ENCODE measurements at places on chromosomes 7 and 10. TPM values are rescaled to one million over a fixed set of nuclear protein-coding genes. Genes with fewer than 3 reads are reported as not detected.

GRCh38 chr10:3142146-3142875 lies 30.3 kb downstream of the PITRM1 start:
- no peak for DNase-seq

- DNase-seq: no peak
Measured at GRCh38 chr7:155377838-155378579, 79.9 kb upstream of the EN2 start.

GRCh38 chr7:151023232-151023631 lies 1.1 kb downstream of the ATG9B start:
- DNase-seq: no peak

DNA sequence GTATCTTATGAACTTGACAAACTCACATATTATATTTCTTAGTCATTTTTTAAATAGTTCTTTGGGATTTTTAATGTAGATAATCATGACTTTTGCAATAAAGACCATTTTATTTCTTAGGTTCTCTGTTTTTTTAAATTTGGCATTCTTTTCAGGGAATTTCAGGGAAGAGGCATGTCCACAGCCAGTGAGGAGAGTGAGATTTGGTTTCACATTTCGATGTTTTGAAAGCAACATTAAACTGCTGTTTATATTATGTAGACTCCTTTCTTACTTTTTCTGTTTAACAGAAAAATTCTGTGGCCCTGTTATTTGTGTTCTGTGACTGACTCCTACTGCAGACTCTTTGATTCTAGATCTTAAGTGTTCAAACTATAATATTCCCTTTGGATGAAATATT lies 153.7 kb downstream of the FAM107B start:
- DNase-seq: no peak

DNA sequence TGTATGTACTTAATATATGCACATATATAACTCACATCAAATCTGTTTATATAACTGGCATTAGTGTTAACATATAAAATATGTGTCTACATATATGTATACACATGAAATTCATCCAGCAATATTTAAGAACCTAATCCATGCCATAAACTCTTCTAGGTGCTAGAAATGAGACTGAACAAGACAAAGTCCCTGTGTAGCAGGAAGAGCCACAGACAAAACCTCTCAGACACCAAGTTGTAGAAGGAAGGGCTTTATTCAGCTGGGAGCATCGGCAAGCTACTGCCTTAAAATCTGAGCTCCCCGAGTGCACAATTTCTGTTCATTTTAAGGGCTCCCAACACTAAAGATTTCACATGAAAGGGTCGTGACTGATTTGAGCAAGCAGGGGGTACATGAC lies 52.5 kb downstream of the CRPPA start:
- DNase-seq: no peak

DNA sequence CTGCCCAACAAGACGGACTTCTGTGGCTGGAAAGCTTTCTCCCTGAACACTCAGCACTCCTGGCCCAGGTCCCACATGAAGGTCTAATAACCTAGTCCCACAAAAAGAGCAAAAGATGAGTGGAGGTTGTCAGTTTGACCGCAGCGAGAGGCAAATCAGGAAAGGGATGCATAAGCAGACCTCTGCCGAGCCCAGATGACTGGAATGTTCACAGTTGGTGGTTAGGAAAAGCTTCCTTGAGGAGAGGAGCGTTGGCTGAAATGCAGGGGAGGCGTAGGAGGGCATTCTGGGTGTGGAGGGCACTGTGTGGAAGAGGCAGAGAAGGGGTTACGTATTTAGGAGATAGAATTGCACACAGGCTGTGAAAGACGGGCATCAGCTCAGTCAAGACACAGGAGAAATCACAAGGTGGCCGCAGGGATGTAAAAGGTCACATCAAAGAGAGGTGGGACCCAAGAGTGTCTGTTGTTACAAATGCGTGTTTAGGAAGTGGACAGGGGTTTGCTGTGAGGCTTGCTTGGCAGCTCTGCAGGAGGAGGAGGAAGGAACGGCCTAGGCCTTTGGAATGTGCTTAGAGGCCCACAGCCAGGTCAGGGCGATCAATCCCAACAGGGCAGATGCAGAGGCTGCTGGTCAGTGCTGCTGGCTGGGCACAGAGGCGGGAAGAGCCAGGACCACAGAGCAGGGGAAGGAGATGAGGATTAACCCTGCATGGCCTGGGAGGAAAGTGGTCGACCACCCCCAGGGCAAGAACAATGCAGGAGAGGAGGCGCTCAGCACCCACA lies 133.5 kb downstream of the VIPR2 start:
- no peak for DNase-seq

DNA sequence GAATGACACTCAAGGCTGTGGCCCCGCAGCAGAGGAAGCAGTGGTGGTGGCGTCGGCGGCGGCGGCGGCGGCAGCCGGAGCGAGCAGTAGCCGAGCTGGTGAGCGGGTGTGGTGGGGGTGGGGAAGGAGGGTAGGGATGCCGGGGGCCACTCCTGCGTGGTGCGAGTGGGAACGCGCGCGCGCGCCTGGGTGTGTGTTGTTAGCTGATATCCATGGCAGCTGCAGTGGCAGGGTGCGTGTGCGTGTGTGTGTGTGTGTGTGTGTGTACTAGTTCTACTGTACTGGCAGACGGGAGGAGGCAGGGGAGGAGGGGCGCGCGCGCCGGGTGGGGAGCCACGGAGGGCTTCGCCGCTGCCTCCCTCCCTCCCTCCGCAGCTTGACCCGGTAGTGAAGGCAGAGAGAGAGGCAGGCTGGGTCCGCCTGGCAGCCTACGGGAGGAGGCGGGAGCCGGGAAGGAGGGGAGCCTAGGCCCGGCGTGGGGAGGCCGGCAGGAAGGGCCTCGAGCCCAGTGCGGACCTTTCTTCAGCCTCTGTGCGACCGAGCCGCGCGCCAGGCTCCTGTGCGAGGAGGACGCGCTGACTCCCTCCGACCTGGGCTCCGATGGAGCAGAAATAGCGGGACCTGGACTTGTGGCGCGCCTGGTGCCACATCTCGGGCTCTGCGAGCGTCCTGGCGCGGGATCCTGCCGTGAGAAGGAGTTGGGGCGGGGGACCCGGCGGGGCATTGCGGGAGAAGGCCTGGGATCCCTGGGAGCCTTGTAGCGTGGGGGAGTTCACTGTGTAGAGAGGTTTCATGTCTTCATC lies at the start of gene MAGI2:
Gene MAGI2 (minus strand): TSS at position 110 of the 803 bp plus-strand sequence. CDS start 347 bp downstream, outside the sequence.
- peak; percentile 57 for DNase-seq

GRCh38 chr7:137986252-137987017 lies 15.5 kb downstream of the CREB3L2 start:
- no peak for DNase-seq

- DNase-seq: no peak
Measured at GRCh38 chr7:68900096-68900495, 698.2 kb upstream of the AUTS2 start.

DNA sequence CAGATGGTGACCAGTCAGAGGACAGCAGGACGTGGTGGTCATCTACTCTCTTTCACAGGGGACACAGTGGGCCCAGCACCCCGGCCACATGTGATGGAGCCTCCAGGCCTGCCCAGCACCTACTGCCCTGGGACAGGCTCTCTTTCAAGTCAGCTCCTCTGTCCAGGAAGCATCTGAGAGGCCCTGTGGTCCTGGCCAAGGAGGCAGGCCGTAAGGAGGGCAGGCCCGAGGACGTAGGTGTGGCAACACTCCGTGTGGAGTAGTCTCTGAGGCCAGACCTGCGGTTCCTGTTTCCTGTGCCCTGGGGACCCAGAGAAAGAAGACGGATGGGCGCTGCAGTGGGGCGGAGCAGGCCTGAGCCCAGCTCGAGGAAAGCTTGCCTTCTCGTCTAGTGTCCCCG lies 179.2 kb downstream of the EBF3 start:
- DNase-seq: no peak

DNA sequence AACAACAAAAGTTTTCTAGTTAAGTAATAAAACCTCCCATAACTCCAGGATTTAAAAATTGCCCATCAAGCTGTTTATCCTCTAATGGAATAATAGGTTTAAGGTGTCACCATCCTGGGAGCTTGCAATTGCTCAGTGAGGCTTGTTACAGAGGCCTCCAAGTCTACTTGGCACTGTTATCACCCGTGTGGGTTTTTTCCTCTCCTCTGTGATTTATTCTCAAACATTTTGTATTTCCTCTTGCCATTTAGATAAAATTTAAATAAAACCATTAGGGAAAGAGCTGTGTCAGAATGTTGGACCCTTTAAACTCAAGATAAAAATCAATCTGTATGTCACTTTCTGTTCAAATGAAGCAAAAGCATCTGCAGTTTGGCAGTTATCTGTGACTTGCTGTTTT lies 202.6 kb downstream of the GALNT17 start:
- no peak for DNase-seq

DNA sequence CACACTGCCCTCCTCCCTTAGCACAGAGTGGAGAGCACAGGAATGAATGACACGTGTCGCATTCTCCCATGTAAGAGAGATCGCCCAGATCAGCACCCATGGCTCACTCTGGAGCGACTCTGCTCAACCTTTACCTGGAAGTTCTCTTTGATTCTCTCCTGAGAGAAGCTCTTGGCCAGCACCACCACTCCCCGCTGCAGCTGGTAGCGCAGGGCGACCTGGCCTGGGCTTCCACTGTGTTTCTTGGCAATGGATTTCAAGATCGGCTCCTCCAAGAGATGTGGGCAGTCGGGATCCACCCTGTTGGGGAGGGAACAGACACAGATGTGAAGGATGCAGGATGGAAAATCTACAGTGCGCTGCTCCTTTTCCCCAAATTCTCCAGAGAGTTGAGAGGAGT lies 27.4 kb downstream of the AKR1C8 start:
- no peak for DNase-seq

GRCh38 chr7:44238116-44238695 lies 37.4 kb downstream of the YKT6 start:
- no peak for DNase-seq

DNA sequence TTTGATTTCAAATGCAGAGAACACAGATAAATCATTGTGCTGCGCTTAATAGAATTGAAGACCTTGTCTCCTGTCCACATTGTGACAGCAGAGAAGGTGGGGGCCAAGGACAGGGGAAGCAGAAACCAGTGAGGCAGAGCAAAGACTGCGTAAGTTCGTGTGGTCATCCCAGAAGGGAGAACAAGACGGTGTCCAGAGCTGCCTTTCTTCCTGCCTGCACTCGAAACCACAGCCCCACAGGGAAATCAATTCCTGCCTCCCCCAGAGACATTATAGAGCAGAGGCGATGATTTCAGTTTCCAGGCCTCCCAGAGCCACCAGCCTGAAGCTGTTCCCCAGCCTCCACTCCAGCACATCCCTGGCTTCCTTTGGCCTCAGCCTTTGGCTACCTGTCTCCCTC lies 39.7 kb upstream of the UCN3 start:
- no peak for DNase-seq

GRCh38 chr7:1558841-1559625 lies 3.0 kb upstream of the TMEM184A start:
- no peak for DNase-seq

DNA sequence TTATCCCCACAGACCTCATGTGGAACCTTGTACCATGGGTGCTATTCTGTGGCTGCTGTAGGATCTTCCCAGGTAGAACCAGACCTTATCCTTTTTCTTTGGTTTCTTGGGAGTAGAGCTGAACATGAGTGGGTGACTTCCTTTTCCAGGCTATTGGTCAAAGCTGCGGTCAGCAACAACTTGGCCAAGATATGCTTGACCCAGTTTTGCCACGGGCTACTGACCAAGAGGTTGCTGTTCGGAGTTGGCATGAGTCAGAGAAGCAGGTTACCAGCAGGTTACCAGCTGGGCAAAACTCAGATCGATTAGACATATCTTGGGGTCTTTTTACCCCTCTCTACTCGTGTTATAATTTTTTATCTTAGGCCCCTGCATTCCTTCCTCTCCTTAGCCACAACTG lies 36.7 kb upstream of the HDAC9 start:
- DNase-seq: no peak

DNA sequence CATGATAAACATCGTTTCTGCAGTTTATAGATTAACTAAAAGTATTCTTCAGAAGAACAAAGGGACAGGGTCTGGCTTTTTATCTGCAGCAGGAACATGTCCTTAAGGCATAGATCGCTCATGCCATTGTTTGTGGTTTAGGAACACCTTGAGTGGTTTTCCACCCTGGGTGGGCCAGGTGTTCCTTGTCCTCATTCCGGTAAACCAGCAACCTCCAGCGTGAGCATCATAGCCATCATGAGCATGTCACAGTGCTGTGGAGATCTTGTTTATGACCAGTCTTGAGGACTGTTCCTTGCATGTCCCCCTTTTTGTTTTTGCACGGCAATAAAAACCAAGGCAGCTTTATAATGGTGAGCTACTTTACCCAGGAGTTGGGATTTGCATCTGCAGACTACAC lies 33.9 kb downstream of the STOX1 start:
- no peak for DNase-seq

GRCh38 chr7:105712877-105713276 lies 131.6 kb upstream of the EFCAB10 start:
- no peak for DNase-seq

GRCh38 chr7:90239625-90240228 lies 5.2 kb upstream of the CFAP69 start:
- DNase-seq: no peak

DNA sequence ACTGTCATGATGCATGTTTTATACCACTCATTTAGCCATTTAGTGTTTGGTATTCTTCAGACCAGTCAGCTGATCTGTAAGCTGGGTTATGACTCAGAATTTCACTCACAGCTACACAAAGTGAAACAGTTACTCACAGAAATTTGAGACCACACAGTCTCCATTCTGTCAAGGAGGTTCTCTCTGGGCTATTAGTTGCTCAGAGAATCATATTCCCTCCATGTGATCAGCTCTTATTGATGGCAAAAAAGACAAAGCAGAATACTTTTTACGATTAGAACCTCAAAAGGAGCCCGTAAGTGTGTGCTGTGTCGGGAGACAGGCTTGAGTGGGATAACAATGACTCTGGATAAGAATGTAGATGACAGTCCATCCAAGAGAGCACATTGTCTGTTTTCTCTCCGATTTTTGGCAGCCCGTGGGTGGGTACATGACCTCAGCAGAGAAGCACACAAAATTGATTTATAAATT lies 277.6 kb upstream of the SORCS1 start:
- DNase-seq: no peak

GRCh38 chr10:5904227-5904626 lies 14.2 kb downstream of the FBH1 start:
- DNase-seq: no peak

The FAM25C gene
- total RNA-seq: not detected

The ANKRD22 gene
- total RNA-seq: not detected

The RELN gene
- 3.6 TPM for total RNA-seq

The H2BK1 gene
- total RNA-seq: not detected

The INPP5A gene
- total RNA-seq: 49.3 TPM

The CNNM1 gene
- 0.31 TPM for total RNA-seq

The GBX1 gene
- total RNA-seq: not detected

The WDFY4 gene
- total RNA-seq: 13.6 TPM

The OR2A42 gene
- not detected for total RNA-seq

The EVX1 gene
- not detected for total RNA-seq

Data from omental fat pad (tissue), 4 donors.